WTC11 (cell line): ENCODE measurements at places on chromosomes 11 and 22.

- DNase-seq = no peak
- H3K27ac ChIP-seq = no peak overlapping the region
- H3K4me1 ChIP-seq = peaks cover under 1% of the 10 kb centered on the region
- peaks cover 36% of the 10 kb centered on the region for H3K36me3 ChIP-seq
Measured at GRCh38 chr11:108351468-108351867, 115.9 kb downstream of the C11orf65 start.

DNA sequence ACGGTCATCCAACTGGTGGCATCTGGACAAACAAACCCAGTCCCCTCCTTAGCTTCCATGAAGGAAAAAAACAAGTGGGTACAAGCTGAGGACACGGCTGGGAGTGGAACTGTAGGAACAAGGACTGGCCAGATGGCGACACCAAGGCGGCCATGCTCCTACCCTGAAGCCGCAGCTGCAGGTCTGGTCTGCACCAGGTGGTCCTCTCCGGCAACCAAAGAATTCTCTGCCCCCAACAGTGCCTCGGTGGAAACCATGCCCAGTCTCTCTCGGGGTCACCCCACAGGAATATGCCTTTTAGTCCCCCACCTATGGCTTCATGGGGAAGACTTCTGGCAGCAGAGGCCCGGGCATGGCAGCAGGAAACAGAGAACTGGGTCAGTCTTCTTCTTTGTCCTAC lies 22.6 kb downstream of the OVOL1 start:
- no peaks in the 10 kb centered on the region; the same call in 1 of the 2 replicates for H3K27me3 ChIP-seq
- H3K4me3 ChIP-seq = no peak overlapping the region
- no peak for DNase-seq
- H3K27ac ChIP-seq = no peak overlapping the region

- H3K27me3 ChIP-seq = peaks cover 23% of the 10 kb centered on the region
- H3K36me3 ChIP-seq = no peaks in the 10 kb centered on the region
- H3K4me1 ChIP-seq = peaks cover 45% of the 10 kb centered on the region
- no peak overlapping the region for H3K4me3 ChIP-seq
- DNase-seq = no peak
- H3K27ac ChIP-seq = no peak overlapping the region
Measured at GRCh38 chr11:94739331-94739730, 28.8 kb upstream of the AMOTL1 start.

DNA sequence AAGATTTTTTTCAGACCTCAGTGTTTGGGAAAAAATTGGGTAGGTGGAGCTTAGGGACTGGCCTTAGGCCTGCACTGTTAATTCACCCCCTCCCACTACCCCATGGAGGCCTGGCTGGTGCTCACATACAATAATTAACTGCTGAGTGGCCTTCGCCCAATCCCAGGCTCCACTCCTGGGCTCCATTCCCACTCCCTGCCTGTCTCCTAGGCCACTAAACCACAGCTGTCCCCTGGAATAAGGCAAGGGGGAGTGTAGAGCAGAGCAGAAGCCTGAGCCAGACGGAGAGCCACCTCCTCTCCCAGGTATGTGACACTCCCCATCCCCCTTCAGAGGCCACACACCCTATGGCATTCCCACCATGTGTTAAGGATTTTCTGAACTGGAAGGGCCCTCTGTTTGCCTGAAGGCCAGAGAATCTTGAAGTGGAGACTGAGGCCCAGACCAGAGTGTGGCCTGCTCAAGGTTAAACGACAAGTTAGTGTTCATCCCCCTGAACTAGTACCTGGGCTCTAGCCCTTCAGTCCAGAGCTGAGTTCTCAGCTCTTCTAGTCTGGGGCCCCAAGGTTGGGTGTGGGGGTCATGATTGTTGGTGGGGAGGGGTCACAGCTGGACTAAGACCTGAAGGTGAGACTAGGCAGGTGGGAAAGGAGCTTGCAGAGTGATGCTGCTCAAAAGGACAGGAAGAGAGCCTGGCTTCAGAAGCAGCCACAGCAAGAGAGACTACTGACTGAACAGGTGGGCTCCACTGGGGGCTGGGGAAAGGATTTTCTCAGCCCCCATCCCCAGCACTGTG lies 2.3 kb upstream of the FOLR1 start:
- H3K4me3 ChIP-seq = no peak overlapping the region
- H3K36me3 ChIP-seq = no peaks in the 10 kb centered on the region
- H3K4me1 ChIP-seq = peaks cover 8% of the 10 kb centered on the region
- H3K27me3 ChIP-seq = peaks cover 2% of the 10 kb centered on the region; the same call in 1 of the 2 replicates
- H3K27ac ChIP-seq = no peak overlapping the region

DNA sequence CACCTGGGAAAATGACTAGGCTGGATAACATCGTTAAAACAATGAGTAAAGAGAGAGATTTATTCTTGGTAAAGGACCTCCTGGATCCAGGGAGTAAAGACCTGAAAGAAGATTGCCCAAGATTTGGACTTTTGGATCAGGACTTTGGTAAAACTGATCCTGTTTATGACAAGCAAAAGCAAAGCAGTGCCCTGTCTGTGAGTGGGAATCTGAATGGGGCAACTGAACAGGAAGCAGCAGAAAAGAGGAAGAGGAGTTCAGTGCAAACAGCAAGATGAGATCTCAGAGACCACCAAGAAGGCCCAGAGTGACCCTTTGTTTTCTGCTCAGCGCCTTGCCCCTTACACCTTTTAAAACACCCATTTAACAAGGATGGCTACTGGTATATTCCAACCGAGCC lies 122.0 kb downstream of the VPREB1 start:
- H3K36me3 ChIP-seq = no peaks in the 10 kb centered on the region
- no peak overlapping the region for H3K27ac ChIP-seq
- no peak overlapping the region for H3K4me3 ChIP-seq
- DNase-seq = no peak
- H3K27me3 ChIP-seq = peaks cover 100% of the 10 kb centered on the region
- H3K4me1 ChIP-seq = no peaks in the 10 kb centered on the region

- H3K27ac ChIP-seq = peak overlapping the region; percentile 92
- H3K36me3 ChIP-seq = peaks cover 38% of the 10 kb centered on the region
- H3K4me3 ChIP-seq = peak overlapping the region; percentile 88
- no peak for DNase-seq
Measured at GRCh38 chr11:70203751-70204465, 812 bp downstream of the FADD start.

GRCh38 chr11:43644621-43645299 lies 35.8 kb upstream of the HSD17B12 start:
- H3K36me3 ChIP-seq = no peaks in the 10 kb centered on the region
- H3K27ac ChIP-seq = peak overlapping the region; percentile 54; the same call in 1 of the 2 replicates
- H3K4me3 ChIP-seq = peak overlapping the region; percentile 99
- H3K4me1 ChIP-seq = peaks cover 10% of the 10 kb centered on the region; the same call in 1 of the 2 replicates
- H3K27me3 ChIP-seq = peaks cover 5% of the 10 kb centered on the region

DNA sequence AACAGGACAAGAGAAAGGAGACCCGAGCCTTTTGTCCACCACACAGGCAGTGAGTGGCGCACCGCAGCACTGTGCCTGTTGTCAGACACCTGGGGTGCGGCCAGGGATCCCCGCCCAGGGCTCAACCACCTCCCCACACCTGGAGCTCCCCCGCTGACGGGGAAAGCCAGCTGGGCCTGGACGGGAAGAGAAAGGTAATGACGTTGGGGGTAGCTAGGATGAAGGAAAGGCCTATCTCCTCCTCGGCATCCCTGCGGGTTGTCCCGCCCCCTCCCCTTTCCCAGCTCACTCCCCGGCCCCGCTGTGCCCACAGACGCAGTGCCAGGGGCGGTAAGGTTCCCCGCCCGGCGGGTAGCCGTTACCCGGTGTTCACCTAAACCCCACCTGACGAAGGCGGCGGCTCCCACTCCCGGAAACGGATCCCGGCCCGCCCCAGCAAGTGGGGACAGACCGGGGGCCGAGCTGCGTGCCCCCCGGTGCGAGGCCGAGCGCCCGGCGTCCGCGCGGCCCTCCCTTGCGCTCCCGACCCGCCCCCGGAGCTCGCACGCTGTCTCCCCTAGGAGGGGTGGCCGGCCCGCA lies 495 bp downstream of the HYOU1 start:
- peaks cover 45% of the 10 kb centered on the region for H3K36me3 ChIP-seq
- peak overlapping the region; percentile 89 for H3K4me3 ChIP-seq
- H3K27me3 ChIP-seq = no peaks in the 10 kb centered on the region

GRCh38 chr11:65151331-65151899 lies 17.1 kb upstream of the SYVN1 start:
- no peaks in the 10 kb centered on the region for H3K36me3 ChIP-seq
- H3K27me3 ChIP-seq = peaks cover 33% of the 10 kb centered on the region
- DNase-seq = no peak
- H3K4me3 ChIP-seq = no peak overlapping the region
- H3K4me1 ChIP-seq = no peaks in the 10 kb centered on the region

GRCh38 chr11:36790526-36790925 lies 192.5 kb upstream of the RAG2 start:
- no peak for DNase-seq
- H3K36me3 ChIP-seq = peaks cover 47% of the 10 kb centered on the region

- H3K4me1 ChIP-seq = peaks cover 12% of the 10 kb centered on the region
- H3K27ac ChIP-seq = no peak overlapping the region
- H3K4me3 ChIP-seq = no peak overlapping the region
- H3K36me3 ChIP-seq = no peaks in the 10 kb centered on the region
- DNase-seq = no peak
Measured at GRCh38 chr11:122287401-122287800, 171.4 kb upstream of the BLID start.

GRCh38 chr11:17890325-17890724 lies 122.5 kb downstream of the SERGEF start:
- H3K4me1 ChIP-seq = peaks cover 17% of the 10 kb centered on the region
- H3K27ac ChIP-seq = no peak overlapping the region
- no peak overlapping the region for H3K4me3 ChIP-seq
- no peak for DNase-seq
- no peaks in the 10 kb centered on the region for H3K27me3 ChIP-seq
- H3K36me3 ChIP-seq = no peaks in the 10 kb centered on the region

DNA sequence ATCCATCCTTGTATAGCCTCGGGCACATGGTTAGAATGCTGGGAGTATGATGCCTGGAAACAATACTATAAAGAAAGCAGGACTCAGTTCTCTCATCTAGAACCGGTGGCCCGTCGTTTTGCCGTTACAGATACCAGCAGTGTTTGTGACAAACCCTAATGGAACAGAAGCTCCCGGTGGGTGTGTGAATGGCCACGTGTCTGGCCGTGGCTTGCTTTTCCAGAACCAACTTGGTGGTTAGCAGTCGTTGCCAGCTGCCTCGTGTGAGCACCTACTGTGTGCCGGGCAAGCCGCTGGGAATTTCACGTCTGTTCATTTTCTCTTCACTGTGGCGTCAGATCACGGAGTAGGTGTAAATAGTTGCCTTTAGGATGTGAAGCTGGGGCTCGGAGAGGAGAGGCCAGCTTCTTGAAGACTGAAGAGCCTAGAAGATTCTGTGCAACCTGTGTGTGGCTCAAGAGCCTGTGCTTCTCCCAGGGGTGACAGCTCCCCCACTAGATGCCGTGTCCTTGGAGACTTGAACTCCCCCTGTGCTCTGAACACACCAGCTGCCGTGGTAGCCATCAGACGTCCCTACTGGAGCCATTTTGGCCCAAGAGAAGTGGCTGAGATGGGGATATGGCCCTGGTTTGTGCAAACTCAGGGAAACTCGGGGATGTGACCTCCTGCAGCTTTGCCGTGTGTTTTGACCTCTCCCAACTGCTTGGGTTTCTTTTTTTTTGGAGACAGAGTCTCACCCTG lies 57.5 kb upstream of the PPARA start:
- H3K27me3 ChIP-seq = no peaks in the 10 kb centered on the region
- no peak for DNase-seq
- no peak overlapping the region for H3K4me3 ChIP-seq
- no peaks in the 10 kb centered on the region for H3K36me3 ChIP-seq
- no peak overlapping the region; the same call in 1 of the 2 replicates for H3K27ac ChIP-seq

- no peak overlapping the region for H3K4me3 ChIP-seq
- H3K4me1 ChIP-seq = peaks cover 17% of the 10 kb centered on the region
- no peak for DNase-seq
- no peaks in the 10 kb centered on the region for H3K36me3 ChIP-seq
- H3K27me3 ChIP-seq = no peaks in the 10 kb centered on the region; the same call in 1 of the 2 replicates
Measured at GRCh38 chr11:69541501-69542313, 60.2 kb downstream of the LINC01488 start.

DNA sequence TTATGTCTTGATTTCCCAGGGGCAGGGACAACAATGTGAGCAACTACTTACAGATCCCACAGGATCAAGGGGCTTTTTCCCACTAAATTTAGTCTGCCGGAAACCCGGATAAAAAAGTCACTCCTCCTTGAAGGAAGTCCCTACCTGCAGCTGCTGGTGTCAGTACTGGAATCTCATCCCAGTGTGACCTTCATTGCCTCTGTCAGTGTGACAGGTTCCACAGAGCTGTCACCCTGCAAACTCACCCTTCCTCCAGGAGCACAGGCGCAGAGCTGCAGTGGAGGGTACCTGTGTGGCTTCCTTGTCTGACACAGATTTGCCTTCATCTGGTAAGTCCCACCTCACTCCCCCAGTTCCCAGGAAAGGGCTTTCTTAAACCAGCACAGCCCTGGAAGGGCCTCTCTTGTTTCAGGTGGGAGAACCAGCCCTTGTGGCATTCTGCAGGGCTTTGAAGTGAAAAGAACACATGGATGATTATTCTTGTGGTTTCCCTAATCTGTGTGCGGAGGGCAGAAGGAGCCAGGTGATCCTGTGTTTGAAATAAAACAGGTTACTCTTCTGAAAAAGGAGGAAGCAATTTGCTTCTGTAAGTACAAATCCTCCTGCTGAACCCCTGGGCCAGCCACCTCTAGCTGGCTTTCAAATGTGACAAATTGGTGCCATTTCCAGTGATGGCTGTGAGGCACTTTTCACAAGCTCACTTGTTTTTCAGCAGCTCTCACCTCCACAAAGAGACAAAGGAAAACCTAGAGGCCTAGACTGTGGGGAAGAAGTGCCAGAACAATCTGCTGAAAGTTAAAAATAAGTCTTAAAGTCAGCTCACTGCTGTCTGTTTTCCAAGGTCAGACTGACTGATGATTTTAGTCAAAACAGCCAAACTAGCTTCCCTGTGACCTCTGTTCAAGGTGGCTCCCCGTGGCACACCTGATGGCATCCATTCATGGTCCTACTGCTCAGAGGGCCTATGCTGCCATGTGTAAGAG lies 9.2 kb upstream of the PRSS23 start:
- DNase-seq = no peak
- no peaks in the 10 kb centered on the region for H3K36me3 ChIP-seq
- H3K4me3 ChIP-seq = no peak overlapping the region
- no peak overlapping the region for H3K27ac ChIP-seq
- no peaks in the 10 kb centered on the region for H3K4me1 ChIP-seq

- H3K27ac ChIP-seq = no peak overlapping the region
- H3K4me3 ChIP-seq = no peak overlapping the region
- peaks cover 31% of the 10 kb centered on the region for H3K27me3 ChIP-seq
- no peak for DNase-seq
Measured at GRCh38 chr11:45798793-45799441, 6.0 kb upstream of the SLC35C1 start.

DNA sequence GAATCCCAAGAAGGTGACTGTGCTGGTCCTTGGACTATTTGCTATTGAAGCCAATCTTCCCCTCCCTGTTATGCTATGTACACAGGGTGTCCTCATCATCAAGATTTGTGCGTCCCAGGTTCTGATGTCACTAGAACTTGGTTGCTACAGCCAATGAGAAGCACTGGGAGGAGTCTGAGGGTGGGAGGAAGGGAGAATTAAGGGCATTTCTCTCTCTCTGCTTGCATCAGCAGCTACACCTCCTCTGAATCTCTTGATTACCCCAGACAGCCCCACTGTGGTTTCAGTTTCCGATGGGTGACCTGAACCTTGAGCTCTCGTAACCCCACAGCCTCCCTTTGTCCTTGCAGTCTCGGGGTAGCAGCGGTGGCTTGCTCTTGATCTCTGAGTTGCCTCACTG lies 212.4 kb upstream of the SESN3 start:
- no peak for DNase-seq
- 0 out of 2 replicates have a peak, but pooled peaks cover 3% of the 10 kb centered on the region for H3K36me3 ChIP-seq
- H3K4me3 ChIP-seq = no peak overlapping the region
- H3K27me3 ChIP-seq = no peaks in the 10 kb centered on the region
- H3K27ac ChIP-seq = no peak overlapping the region
